ENCODE measurements at places on chromosomes 4 and X. TPM values are rescaled to one million over a fixed set of nuclear protein-coding genes. Genes with fewer than 3 reads are reported as not detected.

The ATP6AP2 gene
- 82.2 TPM for total RNA-seq

The ARHGAP10 gene
- total RNA-seq = 10.6 TPM

The PAGE5 gene
- not detected for total RNA-seq

The MBTPS2 gene
- 10.8 TPM for total RNA-seq

The SYP gene
- total RNA-seq = 1.4 TPM

The CHIC1 gene
- total RNA-seq = 6.1 TPM

- H3K4me3 ChIP-seq = peak overlapping the region; percentile 93
- H3K27ac ChIP-seq = peak overlapping the region; percentile 66
- H3K4me1 ChIP-seq = no peaks in the 10 kb centered on the region
- DNase-seq = no peak
- peaks cover 9% of the 10 kb centered on the region for H3K36me3 ChIP-seq
- no peaks in the 10 kb centered on the region for H3K27me3 ChIP-seq
These were observed 1.1 kb upstream of the CUL4B start for GRCh38 chrX:120561634-120562568.

GRCh38 chr4:83890231-83890630, 354.3 kb downstream of the GPAT3 start:
- no peaks in the 10 kb centered on the region for H3K27me3 ChIP-seq
- H3K4me3 ChIP-seq = no peak overlapping the region
- H3K4me1 ChIP-seq = no peaks in the 10 kb centered on the region
- no peaks in the 10 kb centered on the region for H3K36me3 ChIP-seq

DNA sequence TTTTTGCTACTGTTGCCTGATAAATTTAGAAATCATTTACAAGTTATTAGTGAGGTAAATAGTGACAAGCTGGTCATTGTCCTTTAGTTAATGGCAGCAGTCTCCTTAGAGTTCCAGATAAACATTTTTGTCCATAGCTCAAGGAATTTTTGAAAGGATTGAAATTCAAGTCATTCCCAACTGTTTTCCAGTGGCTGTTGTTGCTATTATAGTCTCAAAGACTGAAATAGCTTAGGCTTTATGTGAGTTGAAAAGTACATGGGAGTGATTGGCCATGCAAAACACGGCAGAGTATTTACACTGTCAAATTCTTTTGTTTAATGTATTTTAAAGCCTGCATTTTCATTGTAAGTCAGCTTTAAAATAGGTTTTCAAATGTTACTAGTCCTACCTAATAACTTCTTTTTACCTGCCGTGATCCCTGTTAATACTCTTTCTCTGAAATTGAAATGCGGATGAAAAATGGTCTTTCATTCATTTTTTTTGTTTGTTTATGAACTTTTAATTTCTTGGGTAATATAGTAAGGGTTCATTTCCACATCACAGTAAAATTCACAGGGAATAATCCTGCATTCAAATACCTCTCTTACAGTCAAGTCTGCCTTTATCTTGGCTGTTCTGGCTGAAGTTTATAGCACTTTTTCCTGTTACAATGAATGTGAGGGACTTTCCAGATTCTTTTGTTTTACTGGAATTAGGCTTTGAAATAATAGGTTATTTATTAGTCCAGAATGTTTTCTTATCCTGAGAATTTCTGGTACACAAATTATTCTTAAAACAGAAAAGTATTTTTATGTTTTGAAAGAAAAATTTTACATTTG, 85.1 kb downstream of the PDLIM5 start:
- no peaks in the 10 kb centered on the region for H3K27me3 ChIP-seq
- peaks cover 4% of the 10 kb centered on the region for H3K36me3 ChIP-seq
- H3K4me1 ChIP-seq = peaks cover 14% of the 10 kb centered on the region
- no peak overlapping the region for H3K27ac ChIP-seq
- no peak for DNase-seq

DNA sequence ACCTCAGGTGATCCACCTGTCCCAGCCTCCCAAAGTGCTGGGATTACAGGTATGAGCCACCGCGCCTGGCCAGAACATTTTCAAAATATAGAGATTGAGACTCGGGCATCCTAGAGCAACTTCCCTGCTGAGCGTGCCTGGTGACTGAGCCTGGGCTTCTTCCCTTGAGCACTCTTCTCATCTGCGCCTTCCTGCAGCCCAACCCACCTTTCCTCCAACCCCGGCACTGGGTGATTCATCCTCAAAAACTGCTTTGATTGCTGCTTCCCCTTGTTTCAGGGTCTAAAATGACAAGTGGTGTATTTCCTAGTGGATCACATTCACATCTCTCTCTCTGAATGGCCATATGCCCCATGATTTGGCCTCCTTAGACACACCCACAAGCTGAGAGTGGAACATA, 37.8 kb downstream of the PHKA2 start:
- no peak for DNase-seq
- no peaks in the 10 kb centered on the region for H3K36me3 ChIP-seq
- H3K27ac ChIP-seq = no peak overlapping the region
- H3K4me1 ChIP-seq = no peaks in the 10 kb centered on the region
- no peaks in the 10 kb centered on the region for H3K27me3 ChIP-seq

GRCh38 chr4:18227880-18228279, 206.3 kb upstream of the LCORL start:
- no peak overlapping the region for H3K27ac ChIP-seq
- no peaks in the 10 kb centered on the region for H3K4me1 ChIP-seq

DNA sequence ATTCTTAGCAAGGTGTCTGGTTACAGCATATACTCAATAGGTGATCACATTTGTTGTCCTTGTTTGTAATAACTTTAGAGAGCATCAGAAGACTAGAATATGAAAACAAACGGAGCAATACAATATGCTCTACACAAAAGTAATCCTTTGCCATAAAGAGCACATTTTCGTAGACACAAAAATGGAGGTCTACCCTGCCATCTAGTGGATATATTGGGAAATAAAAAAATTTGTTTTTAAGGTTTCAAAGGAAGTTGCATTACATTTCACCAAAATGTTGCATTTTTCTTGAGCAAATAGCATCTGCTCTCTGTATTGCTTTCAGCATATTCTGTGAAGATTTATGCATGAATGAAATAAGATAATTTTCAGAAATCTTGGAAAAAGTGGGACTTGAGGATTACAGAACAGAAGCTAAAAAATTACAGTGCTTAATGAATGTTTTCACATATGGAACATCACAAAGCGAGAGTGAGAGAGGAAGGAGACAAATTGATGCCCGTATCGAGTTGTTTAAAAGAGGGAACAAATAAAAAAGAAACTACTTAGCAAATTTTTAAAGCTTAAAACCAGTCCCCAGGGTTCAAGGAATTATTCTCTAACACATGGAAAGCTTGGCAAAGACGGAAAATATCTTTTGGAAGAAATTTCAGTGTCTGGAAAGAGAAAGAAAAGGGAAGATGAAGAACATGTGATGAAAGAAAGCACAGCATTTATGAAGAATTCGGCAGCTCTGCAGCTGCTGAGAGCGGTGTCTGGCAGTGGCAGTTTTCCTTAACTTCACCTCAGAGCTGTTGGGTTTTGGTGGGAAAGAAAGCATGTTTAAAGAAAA, 390.1 kb downstream of the ANKRD50 start:
- no peak overlapping the region for H3K4me3 ChIP-seq
- no peak for DNase-seq
- H3K36me3 ChIP-seq = no peaks in the 10 kb centered on the region
- H3K27ac ChIP-seq = no peak overlapping the region

- peaks cover 100% of the 10 kb centered on the region for H3K27me3 ChIP-seq
- DNase-seq = no peak
- no peaks in the 10 kb centered on the region for H3K36me3 ChIP-seq
- H3K27ac ChIP-seq = no peak overlapping the region
These were observed 40.8 kb downstream of the FGFRL1 start for GRCh38 chr4:1052231-1052671.

- no peak overlapping the region for H3K4me3 ChIP-seq
- H3K4me1 ChIP-seq = no peaks in the 10 kb centered on the region
- no peaks in the 10 kb centered on the region for H3K36me3 ChIP-seq
- no peak for DNase-seq
- H3K27ac ChIP-seq = no peak overlapping the region
These were observed 4.8 kb downstream of the AREG start for GRCh38 chr4:74449571-74450297.

GRCh38 chr4:145375416-145375815, 106.2 kb upstream of the SMAD1 start:
- no peak overlapping the region for H3K4me3 ChIP-seq
- no peaks in the 10 kb centered on the region for H3K4me1 ChIP-seq
- H3K36me3 ChIP-seq = no peaks in the 10 kb centered on the region
- no peak overlapping the region for H3K27ac ChIP-seq
- no peak for DNase-seq

DNA sequence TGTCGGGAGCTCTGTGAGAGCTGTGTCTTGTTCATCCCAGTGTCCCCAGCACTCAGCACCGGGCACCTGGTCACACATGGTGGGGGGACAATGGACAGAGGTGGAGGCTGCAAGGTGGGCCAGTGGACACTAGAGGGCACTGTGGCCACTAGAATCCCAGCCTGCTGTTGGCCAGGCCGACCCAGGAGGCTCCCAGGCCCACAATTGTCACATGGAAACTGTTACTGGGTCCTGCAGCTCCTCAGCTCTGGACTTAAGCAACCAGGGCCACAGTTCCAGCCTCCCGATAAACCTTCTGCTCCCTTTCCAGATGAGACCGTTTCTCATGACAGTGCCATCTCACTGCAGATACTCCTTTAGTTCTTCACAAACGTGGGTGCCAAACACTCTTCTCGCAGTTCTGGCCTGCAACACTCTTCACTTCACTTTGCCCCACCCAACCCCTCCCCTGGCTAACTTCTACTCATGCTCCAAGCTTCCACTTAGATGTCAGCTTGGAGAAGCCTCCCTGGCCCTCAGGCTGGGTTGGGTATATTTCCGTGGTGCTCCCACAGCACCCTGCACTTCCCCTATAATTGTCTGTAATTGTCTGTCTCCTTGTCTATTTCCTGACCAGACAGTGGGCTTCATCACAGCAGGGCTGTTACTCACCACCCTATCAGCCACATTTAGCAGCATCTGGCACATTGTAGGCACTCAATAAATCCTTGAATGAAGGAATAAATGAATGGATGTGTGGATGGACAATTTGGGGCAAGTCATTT, 3.5 kb upstream of the IQSEC2 start:
- no peak overlapping the region for H3K4me3 ChIP-seq
- DNase-seq = peak; percentile 90
- no peaks in the 10 kb centered on the region for H3K27me3 ChIP-seq
- H3K36me3 ChIP-seq = no peaks in the 10 kb centered on the region

DNA sequence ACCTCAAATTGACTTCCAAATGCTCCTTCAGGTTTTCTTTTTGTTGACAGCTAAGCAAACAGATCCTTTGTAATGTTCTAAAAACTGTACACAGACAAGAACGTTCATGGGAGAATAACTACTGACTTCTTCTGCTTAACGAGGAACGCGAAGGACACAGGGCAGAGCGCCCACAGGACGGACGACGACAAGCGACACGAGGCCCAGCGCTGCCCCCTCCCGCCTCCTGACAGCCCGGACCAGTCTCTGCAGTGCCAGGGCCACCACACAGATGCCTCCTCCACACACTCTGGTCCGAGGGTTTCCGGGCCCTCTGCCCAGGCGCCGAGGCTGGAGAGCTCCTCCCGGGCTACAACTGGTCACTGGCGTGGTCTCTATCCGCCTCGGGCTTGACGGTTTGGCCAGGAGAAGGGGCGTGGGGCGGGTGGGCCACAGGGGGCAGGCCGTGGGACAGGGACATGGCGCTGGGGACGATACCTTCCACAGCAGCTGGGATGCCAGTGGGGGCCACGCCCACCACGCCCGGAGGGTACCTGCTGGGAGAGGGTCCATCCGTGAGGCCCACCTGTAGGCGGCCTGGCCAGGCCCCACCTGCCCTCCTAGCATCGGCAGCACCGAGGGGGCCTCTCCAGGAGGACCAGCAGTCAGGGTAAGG, 36.9 kb downstream of the CTBP1 start:
- no peak for DNase-seq
- H3K36me3 ChIP-seq = peaks cover 12% of the 10 kb centered on the region
- no peaks in the 10 kb centered on the region for H3K27me3 ChIP-seq

DNA sequence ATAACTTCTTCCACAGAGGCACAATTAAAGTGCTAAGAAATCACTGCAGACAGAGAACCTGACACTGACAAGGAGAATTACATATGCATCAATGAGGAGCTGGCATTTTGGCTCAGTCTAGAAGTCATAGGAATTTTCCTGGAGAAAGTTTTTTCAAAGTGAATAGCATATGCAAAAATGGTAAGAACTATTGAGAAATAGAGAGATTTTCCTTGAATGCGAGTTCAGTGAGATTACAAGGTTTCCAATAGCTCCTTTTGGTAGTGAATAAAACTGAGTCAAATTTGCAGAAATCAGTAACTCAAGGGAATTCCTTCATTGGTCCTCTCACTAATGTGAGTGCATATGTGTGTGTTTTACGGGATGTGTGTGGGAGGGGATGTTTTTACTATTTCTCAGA, 557.5 kb downstream of the PPARGC1A start:
- no peak overlapping the region for H3K4me3 ChIP-seq
- H3K36me3 ChIP-seq = no peaks in the 10 kb centered on the region
- H3K27ac ChIP-seq = no peak overlapping the region
- no peaks in the 10 kb centered on the region for H3K27me3 ChIP-seq
- DNase-seq = no peak
- H3K4me1 ChIP-seq = no peaks in the 10 kb centered on the region

- no peaks in the 10 kb centered on the region for H3K27me3 ChIP-seq
- H3K27ac ChIP-seq = no peak overlapping the region
- peaks cover 12% of the 10 kb centered on the region for H3K4me1 ChIP-seq
- peaks cover 43% of the 10 kb centered on the region for H3K36me3 ChIP-seq
- no peak for DNase-seq
- H3K4me3 ChIP-seq = no peak overlapping the region
These were observed 221.8 kb downstream of the MGST2 start for GRCh38 chr4:139887376-139887802.

DNA sequence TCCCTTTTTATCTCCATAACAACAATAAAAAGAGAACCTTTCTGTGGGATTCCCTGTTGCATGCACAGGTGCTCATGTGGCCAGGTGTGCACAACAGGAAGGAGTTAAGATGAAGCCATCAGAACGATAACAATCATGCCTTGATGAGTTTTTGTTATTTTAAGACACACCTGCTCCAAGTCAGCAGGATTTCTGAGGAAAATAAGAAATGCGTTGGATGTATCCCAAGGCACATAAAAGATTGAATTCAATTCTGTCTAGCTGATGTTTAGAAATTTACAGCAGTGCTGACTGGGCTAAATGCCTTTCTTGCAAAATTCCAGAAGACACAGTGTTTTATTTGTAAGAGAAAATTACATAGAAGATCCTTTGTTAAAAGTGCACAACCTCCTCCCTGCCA, 1678.2 kb downstream of the ARAP2 start:
- no peak for DNase-seq
- no peak overlapping the region for H3K27ac ChIP-seq
- no peaks in the 10 kb centered on the region for H3K36me3 ChIP-seq
- peaks cover 2% of the 10 kb centered on the region for H3K4me1 ChIP-seq

Data from endodermal cell (in vitro differentiated cells).